ENCODE measurements at places on chromosomes 6 and 20.

DNA sequence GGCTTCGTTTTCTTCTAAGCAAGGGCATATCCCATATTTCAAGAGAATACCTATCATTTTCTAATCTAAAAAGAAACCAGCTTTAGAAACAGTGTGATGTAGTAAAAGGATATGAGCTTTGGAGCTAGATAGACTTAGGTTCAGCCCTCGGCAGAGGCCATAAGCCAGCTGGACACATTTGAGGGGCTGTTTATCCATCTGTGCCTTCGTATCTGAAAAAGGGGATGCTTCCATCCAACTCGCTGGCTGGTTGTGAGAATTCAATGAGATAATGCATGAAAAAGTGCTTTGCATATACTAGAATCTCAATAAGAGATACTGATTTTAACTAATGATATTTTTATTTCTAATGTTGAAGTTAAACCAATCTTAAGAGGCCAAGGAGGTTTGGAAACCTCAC lies 58.0 kb downstream of the PRL start:
- no peak for DNase-seq

- DNase-seq = no peak
Observed at GRCh38 chr20:37317994-37318640, 27.8 kb upstream of the SRC start.

DNA sequence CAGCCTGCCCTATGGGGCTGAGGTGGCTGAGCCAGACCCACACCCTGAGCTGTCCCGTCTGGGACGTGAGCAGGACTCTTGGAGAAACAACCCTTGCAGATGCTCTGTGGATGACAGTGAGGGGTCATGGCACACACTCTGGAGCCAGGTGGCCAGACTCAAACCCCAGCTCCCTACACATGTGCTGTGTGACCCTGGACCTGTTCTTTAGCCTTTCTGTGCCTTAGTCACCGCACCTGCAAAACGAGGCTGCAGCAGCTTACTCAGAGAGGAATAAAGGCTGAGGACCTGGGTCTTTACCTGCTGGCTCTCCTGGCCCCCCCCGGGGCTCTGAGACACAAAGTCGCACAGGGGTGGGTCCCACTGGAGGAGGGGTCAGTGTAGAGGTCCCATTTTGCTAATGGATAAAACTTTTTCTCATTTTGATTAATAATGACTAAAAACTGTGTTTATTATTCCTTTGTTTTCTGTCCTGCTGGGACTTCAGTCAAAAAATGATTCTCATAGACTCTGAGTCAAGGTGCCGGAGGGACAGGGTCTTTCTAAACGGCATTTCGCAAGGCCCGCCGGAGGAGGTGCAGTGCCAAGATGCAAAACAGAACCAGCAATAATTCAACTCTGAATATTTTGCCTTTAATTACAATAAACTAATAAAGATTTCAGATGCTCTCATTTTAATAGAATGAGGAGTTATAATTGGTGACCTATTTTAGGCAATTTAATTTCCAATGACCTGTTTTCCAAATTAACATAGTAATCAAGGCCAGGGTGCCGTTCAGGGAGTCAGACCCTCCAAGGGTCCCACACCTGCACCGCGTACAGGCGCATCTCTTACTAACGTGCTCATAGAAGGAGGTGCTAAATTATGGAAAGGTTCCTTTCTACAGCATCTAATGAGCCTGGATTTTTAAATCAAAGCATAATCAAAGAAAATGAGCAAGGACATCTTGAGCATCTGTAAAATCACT lies 62.4 kb downstream of the YTHDF1 start:
- DNase-seq = no peak

DNA sequence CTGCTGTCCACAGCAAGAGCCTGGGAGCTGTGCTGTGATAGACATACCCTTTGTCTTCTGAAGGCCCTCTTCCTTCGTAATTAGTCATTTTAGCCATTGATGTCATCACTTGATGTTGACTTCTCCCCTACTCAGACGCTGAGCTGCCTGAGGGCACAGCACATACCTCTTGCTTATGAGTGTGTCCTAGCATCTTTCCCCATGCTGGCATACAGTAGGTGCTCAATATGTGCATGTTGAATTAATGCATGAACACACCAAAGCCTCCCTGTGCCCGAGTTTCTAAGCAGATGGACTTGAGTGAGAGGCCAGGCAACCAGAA lies 35.8 kb upstream of the FAM83D start:
- DNase-seq = peak; percentile 11

GRCh38 chr6:11755725-11756124 lies 22.9 kb downstream of the ADTRP start:
- DNase-seq = no peak
